ENCODE measurements at places on chromosomes 16 and 17.
A peak's percentile ranks its signal among the peaks of the same experiment; 100 is the strongest.

GRCh38 chr16:21157632-21158031, 842 bp upstream of the LDAF1 start:
- DNase-seq = no peak

DNA sequence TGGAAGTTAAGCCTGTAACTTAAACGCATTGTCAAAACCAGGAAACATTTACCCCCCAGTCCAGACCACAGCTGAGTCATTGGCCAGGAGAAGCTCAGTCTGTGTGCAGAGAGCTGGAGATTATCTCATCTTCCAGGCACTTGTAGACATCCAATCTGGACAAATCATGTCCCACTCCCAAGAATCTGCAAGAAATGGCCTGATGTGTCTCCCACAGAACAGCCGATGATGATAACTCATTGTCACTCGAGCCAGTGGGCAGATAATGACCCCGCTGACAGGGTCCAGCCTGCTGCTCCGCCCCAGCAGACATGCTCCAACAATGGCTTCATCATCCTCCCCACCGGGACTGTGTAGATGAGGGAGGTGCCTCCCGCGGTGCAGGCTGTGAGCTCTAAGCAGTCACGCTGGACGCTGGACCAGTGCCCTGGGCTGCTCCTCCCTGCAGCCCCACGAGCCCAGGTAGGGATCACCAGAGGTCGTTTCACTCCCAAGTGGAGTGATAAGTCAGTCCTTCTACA, 322.5 kb downstream of the C16orf95 start:
- DNase-seq = peak; percentile 54

- no peak for DNase-seq
Observed at GRCh38 chr16:46582313-46582712, 38.9 kb downstream of the SHCBP1 start.

DNA sequence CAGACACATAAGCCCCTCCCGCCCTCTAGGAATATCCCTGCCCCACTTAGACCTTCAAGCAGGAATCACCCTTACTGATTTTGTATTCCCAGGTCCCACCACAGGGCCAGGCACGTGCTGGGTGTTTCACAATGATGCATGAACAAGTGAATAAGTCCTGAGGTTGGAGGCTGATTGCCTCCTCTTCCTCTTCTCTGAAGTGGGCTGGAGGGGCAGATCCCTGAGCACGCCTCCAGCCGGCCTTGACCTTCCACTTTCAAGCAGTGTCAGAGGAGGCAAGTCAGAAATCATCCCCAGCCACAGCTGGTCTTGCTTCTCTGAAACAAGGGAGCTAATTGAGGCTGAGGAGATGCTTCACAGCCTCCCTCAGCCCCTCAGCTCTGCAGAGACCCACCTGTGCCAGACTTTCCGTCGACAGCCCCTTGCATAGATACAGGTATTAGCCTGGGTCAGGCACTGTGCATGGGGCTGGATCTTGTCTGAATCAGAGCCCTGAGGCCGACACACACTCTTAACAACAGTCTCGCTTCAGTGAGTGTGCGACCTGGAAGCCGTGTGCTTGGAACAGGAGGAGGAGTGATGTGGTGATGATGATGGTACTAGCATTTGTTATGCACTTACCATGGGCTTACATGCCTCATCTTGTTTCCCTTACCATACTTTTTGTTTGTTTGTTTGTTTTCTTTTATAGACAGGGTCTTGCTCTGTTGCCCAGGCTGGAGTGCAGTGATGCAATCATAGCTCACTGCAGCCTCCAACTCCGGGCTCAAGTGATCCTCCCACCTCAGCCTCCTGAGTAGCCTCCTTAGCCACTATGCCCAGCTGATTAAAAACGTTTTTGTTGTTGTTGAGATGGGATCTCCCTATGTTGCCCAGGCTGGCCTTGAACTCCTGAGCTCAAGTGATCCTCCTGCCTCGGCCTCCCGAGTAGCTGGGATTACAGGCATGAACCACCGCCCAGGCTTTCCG, 15.0 kb downstream of the MRM1 start:
- no peak for DNase-seq

- DNase-seq = no peak
Observed at GRCh38 chr16:3029491-3030221, 5.8 kb downstream of the THOC6 start.

GRCh38 chr16:20385844-20386832, 18.4 kb downstream of the PDILT start:
- peak; percentile 81 for DNase-seq

GRCh38 chr17:77444984-77445759, 304.4 kb downstream of the SEC14L1 start:
- no peak for DNase-seq

GRCh38 chr17:44997733-44998520, 29.8 kb upstream of the C1QL1 start:
- no peak for DNase-seq

DNA sequence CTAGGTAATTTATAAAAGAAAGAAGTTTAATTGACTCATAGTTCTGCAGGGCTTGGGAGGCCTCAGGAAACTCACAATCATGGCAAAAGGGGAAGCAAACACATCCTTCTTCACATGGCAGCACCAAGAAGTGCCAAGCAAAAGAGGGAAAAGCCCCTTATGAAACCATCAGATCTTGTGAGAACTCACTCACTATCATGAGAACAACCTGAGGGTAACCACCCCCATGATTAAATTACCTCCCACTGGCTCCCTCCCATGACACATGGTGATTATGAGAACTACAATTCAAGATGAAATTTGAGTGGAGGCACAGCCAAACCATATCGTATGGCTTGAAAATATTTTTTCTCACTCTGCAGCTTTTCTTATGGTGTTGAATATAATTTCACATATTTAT, 151.7 kb downstream of the ANKFN1 start:
- DNase-seq = no peak

DNA sequence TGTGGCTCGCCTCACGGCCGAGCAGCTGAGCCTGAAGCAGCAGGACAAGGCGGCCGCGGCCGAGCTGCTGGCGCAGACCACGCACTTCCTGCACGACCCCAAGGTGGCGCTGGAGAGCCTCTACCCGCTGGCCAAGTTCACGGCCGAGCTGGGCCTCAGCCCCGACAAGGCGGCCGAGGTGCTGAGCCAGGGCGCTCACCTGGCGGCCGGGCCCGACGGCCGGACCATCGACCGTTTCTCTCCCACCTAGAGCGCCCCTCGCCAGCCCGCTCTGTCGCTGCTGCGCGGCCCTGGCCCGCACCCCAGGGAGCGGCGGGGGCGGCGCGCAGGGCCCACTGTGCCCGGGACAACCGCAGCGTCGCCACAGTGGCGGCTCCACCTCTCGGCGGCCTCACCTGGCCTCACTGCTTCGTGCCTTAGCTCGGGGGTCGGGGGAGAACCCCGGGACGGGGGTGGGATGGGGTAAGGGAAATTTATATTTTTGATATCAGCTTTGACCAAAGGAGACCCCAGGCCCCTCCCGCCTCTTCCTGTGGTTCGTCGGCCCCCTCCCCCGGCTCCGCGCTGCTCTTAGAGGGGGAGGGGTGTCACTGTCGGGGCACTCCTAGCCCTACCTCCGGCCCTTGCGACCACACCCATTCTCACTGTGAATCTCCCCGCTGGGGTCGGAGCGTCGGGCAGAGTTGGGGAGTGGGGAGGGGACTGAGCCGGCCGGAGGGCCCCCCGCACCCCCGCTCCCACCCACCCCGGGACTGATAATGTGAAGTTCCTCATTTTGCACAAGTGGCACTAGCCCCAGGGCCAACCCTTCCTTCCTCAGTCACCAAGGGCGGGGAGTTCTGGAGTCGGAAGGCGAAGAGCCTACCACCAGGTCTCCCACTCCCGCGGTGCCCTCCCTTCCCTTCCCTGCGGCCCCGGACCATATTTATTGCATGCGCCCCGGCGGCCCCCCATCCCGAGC, 4.0 kb downstream of the HIC1 start:
- peak; percentile 53 for DNase-seq

- no peak for DNase-seq
Observed at GRCh38 chr16:23499801-23500200, 10.5 kb downstream of the GGA2 start.

DNA sequence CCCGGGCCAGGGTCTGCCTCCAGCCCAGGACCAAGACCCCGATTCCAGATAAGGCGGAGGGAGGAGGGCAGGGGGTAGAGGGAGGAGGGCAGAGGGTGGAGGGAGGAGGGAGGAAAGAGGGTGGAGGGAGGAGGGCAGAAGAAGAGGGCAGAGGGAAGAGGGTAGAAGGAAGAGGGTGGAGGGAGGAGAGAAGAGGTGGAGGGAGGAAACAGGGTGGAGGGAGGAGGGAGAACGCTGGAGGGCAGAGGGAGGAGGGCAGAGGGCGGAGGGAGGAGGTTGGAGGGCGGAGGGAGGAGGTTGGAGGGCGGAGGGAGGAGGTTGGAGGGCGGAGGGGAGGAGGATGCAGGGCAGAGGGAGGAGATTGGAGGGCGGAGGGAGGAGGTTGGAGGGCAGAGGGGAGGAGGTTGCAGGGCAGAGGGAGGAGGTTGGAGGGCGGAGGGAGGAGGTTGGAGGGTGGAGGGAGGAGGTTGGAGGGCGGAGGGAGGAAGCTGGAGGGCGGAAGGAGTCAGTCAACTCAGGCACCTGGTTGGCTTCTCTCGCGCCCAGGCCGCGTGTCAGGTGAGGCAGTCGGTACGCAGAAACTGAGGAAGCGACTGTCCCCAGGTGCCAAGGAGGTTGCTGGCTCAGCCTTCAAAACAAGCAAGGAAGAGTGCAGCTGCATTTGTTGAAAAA, 65.2 kb downstream of the KLHDC4 start:
- no peak for DNase-seq

DNA sequence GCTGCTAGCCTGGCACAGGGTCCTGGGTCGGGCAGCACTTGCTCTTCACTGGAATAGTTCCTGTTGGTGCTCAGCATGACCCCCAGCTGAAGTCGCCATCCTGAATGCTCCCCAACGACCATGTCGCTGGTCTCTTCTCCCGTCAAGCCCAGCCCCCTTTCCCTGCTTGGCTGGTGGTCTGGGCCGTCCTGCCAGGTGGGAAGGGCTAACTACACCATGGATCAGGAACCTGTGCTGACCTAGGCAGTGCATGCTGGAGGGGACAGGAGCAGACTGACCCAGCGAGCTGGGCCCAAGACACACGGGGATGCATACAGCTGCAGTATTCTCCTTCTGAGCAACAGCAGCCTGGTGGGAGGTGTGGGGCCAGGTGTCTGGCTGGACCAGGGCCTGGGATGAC, 9.2 kb upstream of the SREBF1 start:
- no peak for DNase-seq

GRCh38 chr16:59887856-59888255, 1153.7 kb upstream of the GOT2 start:
- DNase-seq = no peak

DNA sequence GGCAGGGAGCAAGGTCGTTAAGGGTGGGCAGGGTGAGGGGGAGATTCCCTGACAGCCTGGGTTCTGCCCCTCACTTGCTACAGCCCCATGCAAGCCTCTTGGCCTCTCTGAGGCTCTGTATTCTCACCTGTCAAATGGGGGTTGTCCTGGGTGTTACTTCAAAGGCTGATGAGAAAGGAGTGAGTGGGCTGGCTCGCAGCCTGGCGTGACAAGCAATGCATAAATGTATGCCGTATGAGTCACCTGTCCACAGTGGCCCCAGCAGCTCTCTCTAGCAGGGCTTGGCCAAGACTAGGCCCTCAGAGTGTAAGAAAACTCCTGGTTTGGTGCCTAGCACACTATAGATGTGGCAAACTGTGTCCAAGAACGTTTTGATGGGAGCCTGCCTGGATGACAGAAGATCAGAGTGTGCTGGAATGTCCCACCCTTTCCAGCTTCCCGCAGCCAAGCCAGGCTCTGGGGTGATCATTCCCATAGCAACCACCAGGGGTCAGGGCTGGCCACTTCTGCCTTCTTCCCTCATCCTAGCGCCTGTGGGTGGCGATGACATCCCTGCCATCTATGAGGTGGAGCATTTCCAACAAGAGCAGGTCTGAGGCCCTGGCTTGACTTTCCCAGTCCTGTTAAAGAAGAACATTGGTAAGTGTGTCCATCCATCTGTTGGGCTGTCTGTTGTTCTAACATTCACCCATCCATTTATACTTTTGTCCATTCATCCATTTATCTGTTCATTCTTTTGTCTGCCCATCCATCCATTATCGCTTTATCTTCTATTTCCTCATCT, 37.2 kb upstream of the ADGRG1 start:
- peak; percentile 82 for DNase-seq

GRCh38 chr16:58339452-58339981, 44.7 kb upstream of the PRSS54 start:
- no peak for DNase-seq

DNA sequence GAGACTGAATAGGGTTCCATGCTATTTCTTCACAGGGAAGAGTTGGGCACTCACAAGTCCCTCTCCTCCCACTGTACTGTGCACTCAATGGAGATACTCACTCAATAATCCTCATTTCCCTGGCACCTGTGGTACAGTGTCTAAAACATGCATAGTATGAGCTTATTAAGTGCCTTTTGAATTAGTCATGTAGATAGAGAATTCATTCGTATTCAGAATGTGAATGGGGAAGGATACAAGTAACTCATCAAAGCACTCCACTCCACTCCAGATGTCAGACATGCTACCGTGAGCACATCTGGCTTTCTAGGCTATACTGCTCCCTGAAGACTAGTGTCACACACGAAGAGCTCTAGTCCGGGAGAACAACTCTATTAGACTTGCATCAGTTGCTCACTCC, 6.3 kb downstream of the C17orf75 start:
- DNase-seq = no peak

- DNase-seq = no peak
Observed at GRCh38 chr16:57871456-57871855, 69.2 kb upstream of the KIFC3 start.

GRCh38 chr16:47136099-47136842, 7.5 kb downstream of the NETO2 start:
- no peak for DNase-seq

GRCh38 chr16:25950586-25951281, 259.0 kb downstream of the HS3ST4 start:
- peak; percentile 3 for DNase-seq

- DNase-seq = no peak
Observed at GRCh38 chr17:43416998-43417890, 18.5 kb downstream of the ARL4D start.

DNA sequence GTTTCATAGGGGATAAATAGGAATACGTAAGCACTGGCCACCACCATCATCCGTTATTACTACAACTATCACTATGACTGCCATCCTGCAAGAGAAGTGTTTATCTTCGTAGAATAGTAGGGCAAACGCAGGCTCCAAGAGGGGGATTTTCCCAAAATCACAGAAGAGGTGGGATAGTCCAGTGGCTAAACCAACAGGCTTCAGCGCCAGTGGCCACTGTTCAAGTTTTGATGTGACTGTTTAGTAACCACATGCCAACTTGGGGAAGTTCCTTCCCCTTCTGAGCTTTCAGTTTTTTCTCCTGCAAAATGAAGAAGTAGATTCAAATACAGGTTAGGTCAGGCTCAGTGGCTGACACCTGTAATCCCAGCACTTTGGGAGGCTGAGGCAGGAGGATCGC, 60.7 kb upstream of the GRIN2A start:
- DNase-seq = no peak

DNA sequence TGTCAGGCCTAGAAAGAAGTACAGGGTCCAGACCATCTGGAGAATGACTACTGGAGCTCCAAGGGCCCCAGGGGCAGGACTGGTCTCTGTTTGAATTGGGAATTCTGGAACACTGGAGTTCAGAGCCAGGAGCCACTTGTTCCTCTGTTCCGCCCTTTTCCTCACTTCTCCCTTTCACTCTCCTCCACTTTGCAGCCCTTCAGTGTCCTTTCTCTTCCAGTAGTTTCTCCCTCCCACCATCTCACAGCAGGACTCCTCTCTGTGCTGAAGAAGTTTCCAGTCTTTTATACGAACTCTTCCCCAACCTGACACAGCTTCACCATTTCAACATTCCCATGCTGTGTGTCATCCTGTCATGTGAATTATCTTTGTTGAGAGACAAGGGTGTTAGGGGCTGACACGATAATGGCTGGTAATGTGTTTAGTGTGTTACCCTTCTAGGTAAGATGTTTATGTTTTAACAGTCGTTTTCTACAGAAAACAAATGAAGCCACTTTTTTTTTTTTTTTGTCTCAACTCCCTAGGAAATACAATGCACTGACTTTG, 180.3 kb upstream of the MYOCD start:
- no peak for DNase-seq

All from nephron progenitor cell (in vitro differentiated cells).